ENCODE measurements at places on chromosomes 4 and X.

- no peak for DNase-seq
These were observed 14.3 kb downstream of the CT47C1 start for GRCh38 chrX:119087121-119087520.

DNA sequence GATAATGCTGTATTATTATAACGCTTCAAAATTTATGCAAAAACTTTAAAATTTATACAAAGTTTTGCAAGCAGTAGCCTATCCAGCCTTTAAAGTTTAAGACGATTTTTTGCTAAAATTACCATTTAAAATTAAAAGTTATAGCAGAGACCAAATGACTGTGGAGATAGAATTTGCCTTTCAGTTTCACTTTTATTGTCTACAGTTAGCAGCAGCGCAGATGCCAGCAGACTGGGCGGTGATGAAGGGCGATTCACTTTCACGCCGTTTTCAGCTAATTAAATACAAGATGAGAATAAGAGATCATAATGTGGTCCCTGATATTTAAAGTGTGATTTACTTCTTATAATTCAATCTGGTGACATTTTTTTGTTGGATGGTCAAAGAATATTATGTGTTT lies 1381.5 kb upstream of the ADGRL3 start:
- DNase-seq = no peak

GRCh38 chrX:51507551-51507950 lies 11.2 kb upstream of the NUDT11 start:
- no peak for DNase-seq

- DNase-seq = no peak
These were observed 10.1 kb downstream of the SEC24D start for GRCh38 chr4:118825799-118826198.

DNA sequence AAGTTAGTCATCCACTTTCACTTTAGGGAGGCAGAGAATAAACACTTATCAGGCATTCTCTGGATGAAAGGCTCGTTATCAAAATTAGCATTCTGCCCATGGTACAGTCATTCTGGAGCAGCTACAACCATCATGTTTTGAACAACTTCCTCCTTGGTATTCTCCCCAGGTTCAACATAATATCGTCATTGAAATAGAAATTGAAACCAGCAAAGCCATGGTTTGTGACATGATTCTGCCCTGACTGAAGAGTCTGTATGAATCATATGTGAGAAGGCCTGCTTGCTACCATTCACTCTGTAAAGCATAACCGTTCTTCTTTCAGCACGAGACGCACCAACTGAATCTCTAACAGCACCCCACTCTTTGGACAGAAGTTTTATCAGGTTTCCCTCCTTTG lies 127.5 kb upstream of the RADX start:
- no peak for DNase-seq

DNA sequence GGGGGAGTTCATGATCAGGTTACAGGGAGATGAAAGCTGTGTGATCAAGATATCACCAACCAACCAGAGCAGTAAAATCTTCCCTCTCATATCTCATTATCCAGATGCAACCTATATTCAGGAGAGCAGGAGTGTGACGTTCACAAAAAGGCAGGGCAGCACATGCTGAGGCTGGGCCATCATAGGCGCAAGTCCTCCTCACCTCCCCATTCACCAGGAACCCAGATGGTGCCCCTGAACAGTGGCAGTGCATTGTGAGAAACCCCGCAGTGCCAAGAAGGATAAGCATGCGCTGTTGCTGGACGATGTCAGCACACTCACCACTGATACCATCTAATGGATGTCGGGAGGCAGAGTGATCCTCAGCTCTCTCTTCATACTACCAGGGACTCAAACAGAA lies 170.9 kb downstream of the COL25A1 start:
- no peak for DNase-seq

- peak; percentile 12 for DNase-seq
These were observed 19.4 kb downstream of the AWAT2 start for GRCh38 chrX:70030301-70030767.

DNA sequence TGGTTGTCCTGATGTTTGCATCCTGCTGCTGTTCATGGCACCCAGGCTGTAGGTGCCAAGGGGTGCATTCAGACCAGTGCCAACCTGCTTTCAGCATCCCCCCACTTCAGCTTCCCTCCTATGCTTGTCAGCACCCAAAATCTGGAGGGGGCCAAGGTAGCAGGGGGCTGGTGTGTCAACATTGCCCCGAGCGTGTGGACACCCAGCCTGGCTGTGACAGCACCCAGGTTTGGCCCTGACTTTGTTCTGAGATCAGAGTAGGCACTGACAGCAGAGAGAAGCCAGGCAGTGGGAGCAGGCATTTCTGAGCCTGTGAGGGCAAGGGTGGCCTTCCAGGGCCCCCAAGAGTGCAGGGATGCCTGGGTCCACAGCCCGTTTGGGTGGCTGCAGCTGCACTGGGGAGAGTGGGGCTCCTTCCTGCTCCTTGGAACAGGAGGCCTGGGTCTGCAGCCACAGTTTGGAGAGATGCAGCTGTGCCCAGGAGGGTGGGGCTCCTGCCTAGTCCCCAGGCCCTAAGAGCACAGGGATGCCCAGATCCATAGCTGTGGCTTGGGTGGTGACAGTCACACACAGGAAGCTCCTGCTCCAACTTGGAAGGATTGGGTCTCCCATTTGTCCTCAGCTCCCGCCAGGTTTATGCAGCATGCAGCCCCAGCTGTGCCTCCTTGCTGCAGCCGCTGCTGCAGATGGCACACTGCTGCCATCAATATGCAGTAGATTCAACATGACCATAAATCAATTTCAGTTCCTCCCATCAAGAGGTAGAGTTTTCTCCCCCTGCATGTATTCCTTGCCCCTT lies 12.3 kb upstream of the PPM1K start:
- DNase-seq = no peak

DNA sequence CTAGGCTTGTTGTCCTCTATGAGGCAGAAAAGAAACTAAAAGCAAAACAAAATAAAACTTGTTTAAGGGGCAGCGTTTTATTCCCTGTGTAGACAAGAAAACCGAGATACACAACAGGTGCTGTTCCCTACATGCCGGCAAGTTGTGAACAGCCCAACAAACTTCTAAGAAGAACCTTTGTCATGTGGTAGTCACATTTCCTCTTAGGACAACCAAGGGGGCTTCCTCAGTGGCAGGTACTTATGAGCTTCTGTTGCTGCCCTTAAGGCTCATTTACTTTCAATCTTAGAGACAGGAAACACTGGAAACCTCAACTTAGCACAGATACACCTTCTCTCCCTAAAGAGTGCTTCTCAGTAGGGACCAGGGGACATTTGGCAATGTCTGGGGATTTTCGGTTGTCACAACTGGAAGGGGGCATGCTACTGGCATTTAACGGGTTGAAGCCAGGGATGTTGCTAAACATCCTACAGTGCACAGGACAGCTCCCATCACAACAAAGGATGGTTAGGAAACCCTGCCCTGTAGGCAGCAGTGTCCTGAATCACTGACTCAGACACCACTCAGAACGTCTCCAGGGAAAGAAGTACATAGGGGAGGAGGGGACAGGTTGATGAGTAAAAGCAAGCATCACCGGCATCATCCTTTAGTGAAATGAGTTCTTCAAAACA lies 111.0 kb downstream of the ASB9 start:
- no peak for DNase-seq

DNA sequence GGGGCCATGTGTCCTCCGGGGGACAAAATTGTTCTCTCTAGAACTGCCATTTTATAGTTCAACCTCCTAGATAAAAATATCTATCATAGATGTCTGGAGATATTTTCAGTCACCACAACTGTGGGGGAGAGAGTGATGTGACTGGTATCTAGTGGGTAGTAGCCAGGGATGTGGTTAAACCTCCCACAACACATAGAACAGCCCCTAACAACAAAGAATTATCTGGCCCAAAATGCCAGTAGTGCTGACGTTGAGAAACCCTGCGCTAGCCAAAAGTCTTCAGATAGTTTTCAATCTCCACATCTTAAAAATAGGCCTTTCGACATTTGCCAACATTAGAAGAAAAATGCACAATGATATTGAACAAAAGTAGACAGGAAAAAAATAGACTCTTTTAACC lies 19.0 kb upstream of the SUPT20HL2 start:
- DNase-seq = no peak

DNA sequence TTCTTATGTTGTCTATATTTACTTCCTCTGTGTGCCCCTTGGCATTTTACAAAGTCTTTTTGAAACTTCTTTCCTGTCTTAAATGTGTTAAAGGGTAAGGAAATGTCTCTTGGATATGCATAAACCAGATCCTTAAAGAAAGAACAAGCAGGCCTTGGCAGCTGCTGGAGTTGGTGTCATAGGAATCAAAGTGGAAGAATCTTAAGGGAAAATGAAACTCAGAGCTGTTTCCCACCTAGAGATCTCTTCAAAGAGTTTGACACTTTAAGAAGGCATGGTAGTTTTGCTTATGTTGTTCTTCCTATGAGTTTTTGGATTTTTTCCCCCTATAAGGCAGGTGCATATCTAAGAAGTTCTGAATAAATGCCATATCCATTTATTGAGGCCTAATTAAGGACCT lies 37.0 kb upstream of the CWH43 start:
- DNase-seq = no peak

- DNase-seq = no peak
These were observed 4.1 kb downstream of the NOA1 start for GRCh38 chr4:56973336-56973735.

- DNase-seq = no peak
These were observed 43.3 kb upstream of the HAND2 start for GRCh38 chr4:173573286-173573685.

DNA sequence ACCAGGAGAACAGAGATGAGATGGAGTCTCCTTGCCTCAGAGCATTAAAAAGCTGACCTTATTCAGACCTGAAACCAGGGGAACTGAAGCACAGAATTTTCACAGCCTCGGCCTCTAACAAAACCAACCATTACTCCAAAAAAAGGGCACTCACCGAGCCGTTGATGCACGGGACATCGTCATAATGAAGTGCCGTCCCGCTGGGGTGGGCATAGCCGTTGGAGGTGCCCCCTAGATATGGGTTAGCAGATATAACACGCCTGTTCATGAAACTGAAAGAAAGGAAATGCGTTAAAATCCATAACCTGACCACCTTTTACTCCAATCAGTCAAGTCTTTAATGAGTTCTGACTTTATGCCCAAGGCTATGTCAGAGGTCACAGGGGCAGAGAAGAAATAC lies 153.6 kb downstream of the AFAP1 start:
- no peak for DNase-seq

- no peak for DNase-seq
These were observed 14.3 kb upstream of the IL21 start for GRCh38 chr4:122635205-122635604.

DNA sequence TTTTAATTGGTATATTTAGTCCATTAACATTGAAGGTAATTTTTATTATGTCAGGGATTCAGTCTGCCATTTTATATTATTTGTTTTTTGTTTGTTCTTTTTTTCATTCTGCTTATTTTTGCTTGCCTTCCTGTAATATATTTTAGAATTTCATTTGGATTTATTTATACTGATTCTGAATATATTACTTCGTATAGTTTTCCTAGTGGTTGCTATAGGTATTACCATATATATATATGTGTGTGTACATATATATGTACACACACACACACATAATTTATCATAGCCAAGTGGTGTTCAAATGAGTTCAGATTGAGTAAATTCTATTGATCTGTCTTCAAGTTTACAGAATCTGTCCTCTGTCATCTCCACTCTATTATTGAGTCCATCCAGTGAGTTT lies 11.2 kb downstream of the CITED1 start:
- DNase-seq = no peak

DNA sequence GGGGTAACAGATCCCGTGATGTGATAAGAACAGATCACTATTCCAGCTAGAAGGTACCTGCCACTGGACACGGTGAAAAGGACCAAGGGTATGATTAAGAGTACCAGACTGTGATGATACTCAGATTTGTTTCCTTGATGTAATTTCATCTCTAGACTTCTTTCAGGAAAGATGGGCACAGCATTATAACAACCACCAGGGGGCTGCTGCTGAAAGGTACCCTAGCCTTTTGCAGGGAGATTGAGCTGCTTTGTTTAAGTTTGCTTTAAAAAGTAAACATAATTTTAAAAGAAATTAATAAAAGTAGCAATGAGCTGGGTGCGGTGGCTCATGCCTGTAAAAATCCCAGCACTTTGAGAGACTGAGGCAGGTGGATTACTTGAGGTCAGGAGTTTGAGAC lies 145.4 kb downstream of the EMCN start:
- no peak for DNase-seq

DNA sequence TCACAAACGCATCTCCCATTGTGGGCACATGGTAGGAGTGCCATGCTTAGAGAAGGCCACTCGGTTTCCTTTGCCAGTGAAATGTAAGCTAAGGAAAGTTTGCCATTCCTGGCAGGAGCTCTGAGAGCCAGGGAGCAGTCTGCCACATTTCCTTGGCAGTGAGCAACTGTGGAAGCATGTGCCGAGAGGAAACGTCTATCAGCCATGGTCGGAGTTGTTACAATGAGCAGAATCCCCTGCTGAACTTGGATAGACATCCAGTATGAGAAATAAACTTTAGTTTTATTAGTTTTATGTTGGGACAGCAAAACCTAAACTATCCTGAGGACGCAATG lies 51.1 kb downstream of the ENOPH1 start:
- no peak for DNase-seq

- peak; percentile 67 for DNase-seq
These were observed 92.0 kb downstream of the IRF2 start for GRCh38 chr4:184382189-184382846.

DNA sequence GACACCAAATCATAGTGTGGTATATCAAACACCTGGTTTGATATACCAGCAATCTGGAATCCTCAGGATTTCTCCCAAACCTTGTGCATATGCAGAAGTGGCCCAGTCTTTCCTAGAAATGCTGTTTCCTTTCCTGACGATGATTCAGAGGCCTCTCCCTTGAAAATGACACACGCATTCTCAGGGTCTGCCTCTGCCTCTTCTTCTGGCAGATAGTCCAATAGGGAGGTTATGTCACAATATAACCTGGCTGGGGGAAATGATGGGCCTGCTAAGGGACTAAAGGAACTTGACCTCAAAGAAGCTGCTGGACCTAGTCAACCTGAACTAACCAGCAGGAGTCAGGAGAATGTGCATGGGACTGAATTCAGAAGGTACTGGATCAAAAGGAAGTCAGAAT lies 435.2 kb downstream of the IDS start:
- DNase-seq = no peak

All from DMS153 (cell line).